ENCODE measurements at places on chromosomes 3 and 15. TPM values are rescaled to one million over a fixed set of nuclear protein-coding genes. Genes with fewer than 3 reads are reported as not detected.

Gene ZNF502
- total RNA-seq = 1.0 TPM

Gene GRAMD2A
- 0.33 TPM for total RNA-seq

DNA sequence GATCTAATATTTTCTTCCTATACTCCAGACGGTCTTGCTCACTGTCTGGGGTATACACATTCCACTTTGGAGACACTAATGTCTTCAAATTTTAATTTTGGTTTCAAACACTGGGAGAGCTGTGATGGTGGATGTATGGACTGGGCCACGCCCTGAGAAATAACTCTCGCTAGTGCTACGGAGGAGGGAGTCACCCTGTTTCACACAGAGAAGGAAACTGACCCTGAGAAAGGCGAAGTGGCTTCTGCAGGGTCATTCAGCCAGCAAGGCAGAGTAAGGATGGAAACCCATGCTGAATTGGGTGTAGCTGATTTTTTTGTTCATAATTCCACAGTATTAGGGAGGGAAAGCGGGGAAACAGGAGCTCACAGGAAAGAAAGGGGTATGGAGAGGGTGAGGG lies 8.6 kb upstream of the SKIC8 start:
- no peak for DNase-seq

DNA sequence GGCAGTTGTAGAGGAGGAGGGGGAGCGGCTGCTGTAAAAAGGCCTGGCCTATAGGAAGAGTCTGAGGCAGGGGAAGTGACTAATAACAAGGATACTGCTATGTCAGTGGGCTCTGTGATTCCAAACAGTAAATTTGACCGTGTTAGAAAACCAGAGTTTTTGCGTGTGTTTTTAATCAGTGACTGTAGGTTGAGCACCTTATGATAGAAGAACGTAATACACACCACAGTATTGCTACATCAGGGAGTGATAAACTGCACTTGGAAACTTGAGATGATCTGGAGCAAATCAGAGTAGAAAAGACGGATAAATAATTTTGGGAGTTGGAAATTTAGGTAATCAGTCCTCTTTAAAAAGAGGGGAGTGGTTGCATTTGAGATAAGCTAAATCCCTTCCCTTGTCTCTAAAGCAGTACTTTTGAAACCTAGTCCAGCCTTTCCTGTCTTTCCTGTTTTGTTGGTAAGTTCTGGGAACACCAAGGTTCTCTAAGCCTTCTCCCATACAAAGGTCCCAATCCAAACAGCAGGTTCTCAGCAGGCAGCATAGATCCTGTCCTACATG lies 130.5 kb upstream of the NR2E3 start:
- no peak for DNase-seq

- DNase-seq = no peak
Observed at GRCh38 chr3:181488536-181488935, 223.2 kb upstream of the SOX2 start.

DNA sequence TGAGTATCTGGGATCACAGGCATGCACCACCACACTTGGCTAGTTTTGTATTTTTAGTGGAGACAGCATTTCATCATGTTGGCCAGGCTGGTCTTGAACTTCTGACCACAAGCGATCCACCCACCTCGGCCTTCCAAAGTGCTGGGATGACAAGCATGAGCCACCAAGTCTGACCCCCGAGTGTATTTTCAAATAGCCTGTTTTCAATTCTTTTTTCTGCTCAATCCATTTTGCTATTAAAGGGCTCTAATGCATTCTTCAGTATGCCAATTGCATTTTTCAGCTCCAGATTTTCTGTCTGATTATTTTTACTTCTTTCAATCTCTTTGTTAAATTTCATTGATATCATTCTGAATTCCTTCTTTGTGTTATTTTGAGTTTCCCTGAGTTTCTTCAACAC lies 5.8 kb downstream of the OR5H6 start:
- no peak for DNase-seq

- no peak for DNase-seq
Observed at GRCh38 chr15:63324770-63325169, 47.4 kb downstream of the APH1B start.

DNA sequence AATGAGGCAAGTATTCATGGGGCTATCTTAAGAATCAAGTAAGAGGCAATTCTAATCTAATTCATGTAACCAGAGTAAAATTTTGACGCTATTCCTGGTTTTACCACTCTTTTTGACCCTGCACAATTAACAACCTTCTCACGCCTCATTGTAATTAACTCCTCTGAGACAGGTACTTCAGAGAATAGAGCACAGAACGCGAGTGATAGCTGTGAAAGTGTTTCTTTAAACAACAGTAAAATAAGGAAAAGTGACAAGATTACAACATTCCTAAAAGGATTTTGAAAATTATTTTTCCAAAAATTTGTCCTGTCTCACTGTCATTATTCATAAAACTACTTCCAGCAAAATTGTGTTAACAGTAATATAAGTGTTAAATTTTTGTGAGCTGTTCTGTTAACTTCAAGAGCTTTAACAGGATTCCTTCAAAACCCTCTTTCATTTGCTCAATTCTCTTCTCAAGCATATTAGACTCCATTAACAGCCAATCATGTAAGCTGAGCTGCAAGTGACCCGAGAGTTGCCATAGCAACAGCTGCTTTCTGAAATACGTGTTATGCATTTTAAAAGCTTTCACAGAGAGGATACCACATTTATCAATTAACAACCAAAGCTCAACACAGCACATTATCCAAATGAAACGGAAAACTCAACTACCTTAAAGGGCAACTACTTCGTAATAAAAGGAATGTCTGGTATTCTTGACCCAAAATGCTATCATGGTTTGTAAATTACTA lies 93.1 kb downstream of the STAG1 start:
- DNase-seq = no peak

DNA sequence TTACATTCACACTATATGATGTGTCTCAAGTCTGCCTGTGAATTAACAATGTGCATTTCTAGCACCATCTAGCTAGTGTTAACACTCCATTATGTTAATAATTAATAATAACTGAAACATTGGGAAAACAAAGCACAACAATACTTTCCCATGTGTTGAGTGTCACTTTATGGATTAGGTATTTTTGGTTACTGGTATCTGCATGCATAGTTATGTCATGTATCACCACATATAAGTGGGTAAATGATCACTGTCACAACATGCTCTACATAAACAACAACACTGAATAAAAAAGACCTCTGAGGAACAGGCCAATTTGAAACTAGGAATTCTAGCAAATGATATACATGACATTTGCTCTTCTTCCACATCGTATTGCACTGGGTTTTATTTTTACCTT lies 74.7 kb downstream of the MLH1 start:
- DNase-seq = no peak

DNA sequence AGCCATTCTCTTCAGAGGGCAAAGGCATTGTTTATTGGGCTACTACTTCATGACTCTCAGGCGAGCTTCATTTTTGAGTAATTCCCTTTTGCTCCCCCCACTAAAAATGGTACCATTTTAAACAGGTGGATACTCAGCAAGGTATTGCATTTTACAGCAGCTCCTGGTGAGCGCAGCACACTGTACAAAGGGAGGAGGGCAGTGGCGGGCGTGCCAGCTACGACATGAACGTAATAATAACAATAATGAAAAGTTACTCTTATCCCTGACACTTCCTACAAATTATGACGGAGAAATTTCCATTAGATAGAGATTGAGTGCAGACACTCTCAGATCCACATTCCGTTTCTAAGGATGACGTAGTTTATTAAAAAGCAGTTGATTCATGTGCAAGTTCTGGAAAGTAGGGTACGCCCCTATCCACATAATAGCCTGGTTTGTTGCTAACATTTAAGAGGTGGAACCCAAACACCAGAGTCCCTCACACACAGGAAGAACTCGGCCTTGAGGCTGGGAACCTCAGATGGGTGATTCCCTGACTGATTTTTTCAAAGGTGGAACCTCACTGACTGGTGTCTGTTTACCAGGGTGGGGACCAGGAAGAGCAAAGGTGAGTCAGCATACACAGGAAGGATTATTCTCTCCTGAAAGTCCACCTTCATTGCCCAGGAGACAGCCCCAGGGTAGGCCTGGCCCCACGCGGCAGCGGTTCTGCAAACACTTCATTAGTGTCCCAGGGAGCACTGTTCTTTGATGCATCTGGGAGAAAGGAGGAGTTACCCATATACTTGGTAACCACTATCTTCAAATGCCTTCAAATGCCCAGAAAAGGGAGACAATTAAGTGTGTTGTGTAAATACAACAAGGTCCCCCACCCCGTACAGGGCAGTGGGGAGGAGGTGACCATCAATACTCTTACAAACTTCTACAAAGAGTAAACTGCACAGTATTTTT lies 69.9 kb downstream of the LDHAL6B start:
- no peak for DNase-seq

DNA sequence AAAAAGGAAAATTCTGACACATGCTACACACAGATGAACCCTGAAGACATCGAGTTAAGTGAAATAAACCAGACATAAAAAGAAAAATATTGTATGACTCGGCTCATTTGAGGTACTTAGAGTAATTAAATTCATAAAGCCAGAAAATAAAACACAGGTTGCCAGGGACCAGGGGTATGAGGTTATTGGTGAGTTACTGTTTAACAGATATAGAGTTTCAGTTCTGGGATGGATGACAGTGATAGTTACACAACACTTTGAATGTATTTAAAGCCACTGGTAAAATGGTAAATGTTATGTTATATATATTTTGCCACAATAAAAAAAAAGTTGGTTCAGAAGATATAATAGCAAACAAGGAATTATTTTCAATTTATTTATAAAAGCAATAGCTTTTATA lies 436.1 kb upstream of the WNT5A start:
- DNase-seq = no peak

GRCh38 chr3:79473993-79474392 lies 293.8 kb downstream of the ROBO1 start:
- no peak for DNase-seq
